Glutamatergic neuron (in vitro differentiated cells): ENCODE measurements at places on chromosomes 3 and 15. TPM values are rescaled to one million over a fixed set of nuclear protein-coding genes. Genes with fewer than 3 reads are reported as not detected.
A peak's percentile ranks its signal among the peaks of the same experiment; 100 is the strongest.

Gene GREM1
- not detected for total RNA-seq

Gene THSD4
- total RNA-seq = 12.3 TPM

Gene POMGNT2
- 31.1 TPM for total RNA-seq

Gene GOLGA8T
- total RNA-seq = not detected

- H3K36me3 ChIP-seq = no peaks in the 10 kb centered on the region
- no peaks in the 10 kb centered on the region for H3K4me1 ChIP-seq
- no peak overlapping the region for H3K4me3 ChIP-seq
These were observed 60.9 kb upstream of the NPHP3 start for GRCh38 chr3:132783152-132783551.

GRCh38 chr15:60667190-60667868, 188.4 kb upstream of the ICE2 start:
- H3K4me1 ChIP-seq = no peaks in the 10 kb centered on the region
- H3K4me3 ChIP-seq = no peak overlapping the region
- H3K27me3 ChIP-seq = peaks cover 1% of the 10 kb centered on the region
- DNase-seq = no peak
- H3K36me3 ChIP-seq = no peaks in the 10 kb centered on the region

- H3K27ac ChIP-seq = no peak overlapping the region
- DNase-seq = no peak
- H3K27me3 ChIP-seq = peaks cover 2% of the 10 kb centered on the region
- H3K36me3 ChIP-seq = no peaks in the 10 kb centered on the region
These were observed 25.4 kb downstream of the HES1 start for GRCh38 chr3:194161131-194162045.

- peaks cover 10% of the 10 kb centered on the region for H3K4me1 ChIP-seq
- no peak overlapping the region for H3K27ac ChIP-seq
- DNase-seq = no peak
- H3K4me3 ChIP-seq = no peak overlapping the region
- peaks cover 6% of the 10 kb centered on the region for H3K36me3 ChIP-seq
These were observed 28.0 kb upstream of the SUCNR1 start for GRCh38 chr3:151845306-151845905.

- no peaks in the 10 kb centered on the region for H3K36me3 ChIP-seq
- H3K4me3 ChIP-seq = no peak overlapping the region
- H3K27ac ChIP-seq = no peak overlapping the region
- no peaks in the 10 kb centered on the region for H3K4me1 ChIP-seq
- DNase-seq = no peak
These were observed 16.7 kb upstream of the GPR160 start for GRCh38 chr3:170021083-170021482.

- H3K27me3 ChIP-seq = no peaks in the 10 kb centered on the region
- peaks cover 3% of the 10 kb centered on the region for H3K4me1 ChIP-seq
- no peak overlapping the region for H3K4me3 ChIP-seq
- DNase-seq = no peak
These were observed 217.0 kb downstream of the ZNF621 start for GRCh38 chr3:40741729-40742128.

- H3K27ac ChIP-seq = no peak overlapping the region
- no peaks in the 10 kb centered on the region for H3K4me1 ChIP-seq
- H3K27me3 ChIP-seq = no peaks in the 10 kb centered on the region
- H3K4me3 ChIP-seq = no peak overlapping the region
- no peak for DNase-seq
These were observed 44.8 kb downstream of the MESD start for GRCh38 chr15:80944818-80945217.

GRCh38 chr15:78007964-78008886, 69.3 kb downstream of the TBC1D2B start:
- H3K36me3 ChIP-seq = no peaks in the 10 kb centered on the region
- H3K27ac ChIP-seq = peak overlapping the region; percentile 15
- H3K4me3 ChIP-seq = no peak overlapping the region
- DNase-seq = no peak
- peaks cover 9% of the 10 kb centered on the region for H3K27me3 ChIP-seq

DNA sequence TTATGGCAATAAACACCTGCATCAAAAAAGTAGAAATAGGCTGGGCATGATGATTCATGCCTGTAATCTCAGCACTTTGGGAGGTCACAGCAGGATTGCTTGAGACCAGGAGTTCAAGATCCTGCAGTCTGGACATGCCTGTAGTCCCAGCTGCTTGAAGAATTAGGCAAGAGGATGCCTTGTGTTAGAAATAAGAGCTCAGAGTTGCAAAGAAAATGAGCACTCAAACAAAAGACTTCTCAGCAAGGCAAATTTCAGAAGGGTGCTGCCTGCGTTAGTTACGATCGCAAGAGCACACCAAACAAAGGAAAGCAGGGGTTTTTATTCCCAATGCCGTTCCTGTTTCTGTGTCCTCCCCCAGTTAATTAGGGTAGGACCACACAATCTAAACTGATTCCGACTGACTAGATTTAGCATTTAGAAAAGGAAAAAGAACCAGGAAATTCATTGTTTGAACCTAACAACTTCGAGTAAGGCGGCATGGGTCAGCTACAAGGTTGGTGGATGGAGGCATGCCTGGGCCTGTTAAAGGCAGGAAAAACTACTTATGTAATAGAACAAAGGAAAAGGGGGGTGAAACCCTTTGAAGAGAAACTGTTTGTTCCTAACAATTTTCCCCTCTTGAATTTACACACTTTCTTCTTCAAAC, 55.5 kb downstream of the DLG1 start:
- H3K4me3 ChIP-seq = no peak overlapping the region
- DNase-seq = no peak
- peaks cover 2% of the 10 kb centered on the region for H3K27me3 ChIP-seq
- no peak overlapping the region for H3K27ac ChIP-seq

DNA sequence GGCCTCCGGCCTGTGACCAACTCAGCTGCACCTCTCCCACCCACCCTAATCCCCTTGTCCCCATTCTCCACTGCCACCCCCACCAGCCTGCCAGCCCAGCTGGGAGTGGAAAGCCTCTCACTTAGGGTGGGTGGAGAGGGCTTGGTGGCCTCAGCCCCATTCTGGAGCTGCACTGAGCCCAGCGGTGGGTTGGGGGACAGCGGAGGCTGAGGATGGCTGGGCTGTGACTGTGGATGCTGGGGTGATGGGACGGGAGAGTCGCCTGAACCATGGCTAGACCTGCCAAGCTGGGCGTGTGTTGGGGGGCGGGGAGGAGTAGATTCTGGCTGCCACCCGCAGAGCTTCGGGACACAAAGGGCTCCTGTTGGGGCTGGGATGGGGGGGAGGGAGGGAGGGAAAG, 1.8 kb downstream of the CLCN2 start:
- H3K4me3 ChIP-seq = no peak overlapping the region
- H3K4me1 ChIP-seq = no peaks in the 10 kb centered on the region
- H3K36me3 ChIP-seq = no peaks in the 10 kb centered on the region
- DNase-seq = no peak
- H3K27me3 ChIP-seq = peaks cover 18% of the 10 kb centered on the region
- H3K27ac ChIP-seq = no peak overlapping the region

- no peak overlapping the region for H3K4me3 ChIP-seq
- no peaks in the 10 kb centered on the region for H3K36me3 ChIP-seq
- peaks cover 12% of the 10 kb centered on the region for H3K4me1 ChIP-seq
- no peak for DNase-seq
These were observed 49.0 kb downstream of the LARS2 start for GRCh38 chr3:45437383-45437782.

- H3K4me1 ChIP-seq = peaks cover 2% of the 10 kb centered on the region
- H3K36me3 ChIP-seq = no peaks in the 10 kb centered on the region
- H3K27ac ChIP-seq = no peak overlapping the region
These were observed 454.8 kb downstream of the EPHA6 start for GRCh38 chr3:97269202-97269601.
